ENCODE measurements at places on chromosomes 6 and 20.

DNA sequence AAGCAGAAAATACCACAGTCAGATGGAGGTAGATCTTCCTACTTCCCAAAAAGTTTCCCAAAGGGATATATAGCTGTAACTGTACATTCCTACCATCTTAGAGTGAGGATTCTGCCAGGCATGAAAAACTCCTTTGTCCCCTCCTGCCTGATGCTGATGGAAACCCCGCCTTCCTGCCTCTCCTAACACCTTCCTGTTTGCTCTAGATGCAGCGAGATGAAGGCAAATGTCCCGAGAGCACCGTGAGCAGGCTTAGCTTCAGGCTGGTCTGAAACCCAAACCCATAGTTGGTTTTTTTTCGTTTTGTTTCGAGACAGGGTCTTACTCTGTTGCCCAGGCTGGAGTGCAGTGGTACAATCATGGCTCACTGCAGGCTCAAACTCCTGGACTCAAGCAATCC lies 55.6 kb downstream of the MYB start:
- no peak for DNase-seq

GRCh38 chr20:38143646-38144554 lies 21.2 kb downstream of the TGM2 start:
- no peak for DNase-seq

DNA sequence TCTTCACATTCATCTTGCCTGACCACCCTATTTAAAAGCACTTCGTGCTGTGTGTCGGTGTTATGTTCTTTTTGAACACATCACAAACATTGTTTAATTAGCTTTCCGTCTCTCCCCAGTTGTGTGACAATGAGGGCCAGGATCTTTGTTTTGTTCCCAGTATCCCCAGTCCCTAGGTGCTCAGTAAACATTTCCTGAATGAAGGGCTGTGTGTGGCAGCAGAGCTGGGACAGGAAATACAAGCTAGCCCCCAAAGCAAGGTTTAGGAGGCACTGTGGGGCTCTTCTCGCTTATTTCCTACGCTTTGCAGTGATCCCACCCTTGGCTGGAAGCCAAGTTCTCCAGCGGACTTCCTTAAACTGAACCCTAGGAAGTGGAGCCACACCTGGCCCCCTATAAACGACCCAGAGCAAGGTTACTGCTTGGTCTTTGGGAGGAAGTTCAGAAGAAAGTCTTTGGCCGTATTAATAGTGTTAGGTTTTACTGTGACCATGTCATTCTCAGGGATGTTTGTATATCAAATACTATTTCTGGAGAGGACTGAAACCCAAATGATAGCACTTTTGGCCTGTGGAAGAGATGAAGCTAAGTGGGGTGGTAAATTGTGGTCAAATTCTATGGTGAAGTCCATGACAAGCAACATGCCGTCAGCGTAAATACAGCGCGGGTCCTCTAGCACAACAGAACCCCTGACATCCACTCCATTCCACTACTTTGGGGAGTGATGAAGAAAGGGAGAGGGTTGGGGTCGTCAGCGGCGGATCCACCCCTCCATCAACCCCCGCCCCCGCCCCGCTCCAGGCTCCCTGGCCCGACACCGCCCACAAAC lies 570 bp upstream of the FANCE start:
- DNase-seq = no peak

- DNase-seq = peak; percentile 83
These were observed 112.6 kb upstream of the RALGAPA2 start for GRCh38 chr20:20824924-20825584.

DNA sequence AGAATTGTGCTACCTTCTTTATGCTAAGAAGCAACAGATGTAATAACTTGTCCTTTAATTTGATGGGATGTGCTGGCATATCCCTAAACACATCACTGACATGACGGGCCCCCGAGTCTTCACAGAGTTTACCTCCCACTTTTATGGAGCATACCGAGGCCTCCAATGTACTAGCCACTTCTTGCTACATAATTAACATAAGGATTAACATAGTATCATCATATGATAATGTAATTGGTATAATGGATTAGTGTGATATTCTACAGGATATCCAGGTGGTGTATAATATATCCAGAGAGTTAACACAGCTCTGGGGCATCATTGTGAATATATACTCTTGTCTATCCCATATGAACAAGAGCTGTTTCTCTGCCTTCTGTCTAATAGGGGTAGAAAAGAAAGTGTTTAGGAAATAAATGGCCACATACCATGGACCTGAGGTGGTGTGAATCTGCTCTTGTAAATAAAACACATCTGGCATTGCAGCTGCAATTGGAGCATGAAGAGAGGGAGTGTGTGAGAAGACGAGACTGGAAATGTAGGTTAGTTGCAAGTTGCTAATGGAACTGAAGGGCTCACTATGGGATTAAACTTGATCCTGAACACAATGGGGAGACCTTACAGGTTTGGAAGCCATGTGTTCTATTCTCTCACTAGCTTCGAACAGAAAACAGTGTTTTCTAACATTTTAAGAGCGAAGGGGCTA lies 102.3 kb downstream of the IYD start:
- no peak for DNase-seq

GRCh38 chr6:11514672-11515071 lies 22.9 kb upstream of the TMEM170B start:
- DNase-seq = no peak

- peak; percentile 51 for DNase-seq
These were observed 133.0 kb downstream of the GPX5 start for GRCh38 chr6:28658475-28659249.

GRCh38 chr20:43477619-43478018 lies 19.9 kb downstream of the SRSF6 start:
- no peak for DNase-seq

DNA sequence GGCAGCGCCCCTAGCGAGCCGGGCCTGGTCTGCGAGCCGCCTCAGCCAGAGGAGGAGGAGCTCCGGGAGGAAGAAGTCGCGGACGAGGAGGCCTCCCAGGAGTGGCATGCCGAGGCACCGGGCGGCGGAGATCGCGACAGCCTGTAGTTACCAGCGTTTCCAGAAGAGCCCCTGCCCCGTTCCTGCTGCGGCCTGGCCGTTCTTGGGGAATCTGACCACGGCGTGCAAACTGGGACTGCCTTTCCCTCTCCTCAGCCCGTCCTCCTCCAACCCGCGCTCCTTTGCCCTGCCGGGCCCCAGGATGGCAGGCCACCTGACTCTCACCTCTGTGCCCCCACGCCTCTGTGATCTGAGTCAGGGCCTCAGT lies 802 bp downstream of the HDGFL1 start:
- DNase-seq = no peak

DNA sequence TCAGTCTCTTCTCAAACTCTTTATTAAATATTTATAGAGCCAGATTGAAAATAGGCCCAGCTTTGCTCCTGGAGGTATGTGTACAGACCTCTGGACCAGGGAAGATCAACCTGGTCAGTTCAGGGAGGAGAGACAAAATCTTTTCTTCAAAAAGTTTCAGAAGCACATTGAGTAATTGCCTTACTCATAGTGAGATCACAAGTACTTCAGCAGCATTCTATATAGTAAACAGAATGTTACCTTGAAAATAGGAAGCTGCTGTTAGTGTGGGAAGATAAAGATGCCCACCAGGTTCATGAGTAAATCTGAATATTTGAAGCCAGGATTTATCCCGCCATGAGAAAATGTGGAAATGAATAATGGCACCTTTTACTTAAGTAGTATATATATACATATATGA lies 665.9 kb upstream of the CITED2 start:
- no peak for DNase-seq
